ENCODE measurements at places on chromosomes 6 and 20. TPM values are rescaled to one million over a fixed set of nuclear protein-coding genes. Genes with fewer than 3 reads are reported as not detected.

GSTA2 gene
- total RNA-seq = not detected

CNR1 gene
- total RNA-seq = 0.72 TPM

NANP gene
- total RNA-seq = 5.1 TPM

COL21A1 gene
- 6.8 TPM for total RNA-seq

OPN5 gene
- not detected for total RNA-seq

SLC17A2 gene
- not detected for total RNA-seq

NKX2-4 gene
- not detected for total RNA-seq

OOEP gene
- not detected for total RNA-seq

SCUBE3 gene
- under 0.01 TPM for total RNA-seq

SLC22A2 gene
- total RNA-seq = 3.9 TPM

PARD6B gene
- 19.0 TPM for total RNA-seq

LHFPL5 gene
- not detected for total RNA-seq

ACOT8 gene
- 38.6 TPM for total RNA-seq

ADISSP gene
- 20.2 TPM for total RNA-seq

DNMT3B gene
- 1.9 TPM for total RNA-seq

DEFB124 gene
- not detected for total RNA-seq

ARFGEF3 gene
- total RNA-seq = 8.3 TPM

CNPY3 gene
- 16.2 TPM for total RNA-seq

PDYN gene
- total RNA-seq = not detected

FRK gene
- 4.8 TPM for total RNA-seq

SLC35B3 gene
- total RNA-seq = 7.2 TPM

VSX1 gene
- not detected for total RNA-seq

C20orf173 gene
- total RNA-seq = not detected

ZNF334 gene
- total RNA-seq = 1.2 TPM

SCRT2 gene
- not detected for total RNA-seq

FOXA2 gene
- total RNA-seq = 4.8 TPM

KCNK16 gene
- total RNA-seq = not detected

VEGFA gene
- 209 TPM for total RNA-seq

PRDM13 gene
- not detected for total RNA-seq

LY6G5C gene
- total RNA-seq = not detected

PDE7B gene
- total RNA-seq = 0.24 TPM

CLPSL1 gene
- not detected for total RNA-seq

EYS gene
- under 0.01 TPM for total RNA-seq

HCRTR2 gene
- total RNA-seq = not detected

HLA-C gene
- 310 TPM for total RNA-seq

ERVFRD-1 gene
- not detected for total RNA-seq

RIN2 gene
- 66.3 TPM for total RNA-seq

WFDC2 gene
- 0.96 TPM for total RNA-seq

JARID2 gene
- 50.1 TPM for total RNA-seq

CAGE1 gene
- total RNA-seq = not detected

HLA-DQB1 gene
- total RNA-seq = not detected

NT5E gene
- 84.3 TPM for total RNA-seq

SLC32A1 gene
- total RNA-seq = not detected

ZMYND8 gene
- total RNA-seq = 17.4 TPM

CAPN11 gene
- total RNA-seq = not detected

ECT2L gene
- under 0.01 TPM for total RNA-seq

SFTA2 gene
- not detected for total RNA-seq

TMEM151B gene
- not detected for total RNA-seq

MEP1A gene
- total RNA-seq = not detected

PRL gene
- not detected for total RNA-seq

DNAH8 gene
- not detected for total RNA-seq

TPX2 gene
- total RNA-seq = 7.0 TPM
